ENCODE measurements at places on chromosomes 7 and 10.

- no peak for DNase-seq
These were observed 7.7 kb downstream of the PRTFDC1 start for GRCh38 chr10:24944512-24945255.

DNA sequence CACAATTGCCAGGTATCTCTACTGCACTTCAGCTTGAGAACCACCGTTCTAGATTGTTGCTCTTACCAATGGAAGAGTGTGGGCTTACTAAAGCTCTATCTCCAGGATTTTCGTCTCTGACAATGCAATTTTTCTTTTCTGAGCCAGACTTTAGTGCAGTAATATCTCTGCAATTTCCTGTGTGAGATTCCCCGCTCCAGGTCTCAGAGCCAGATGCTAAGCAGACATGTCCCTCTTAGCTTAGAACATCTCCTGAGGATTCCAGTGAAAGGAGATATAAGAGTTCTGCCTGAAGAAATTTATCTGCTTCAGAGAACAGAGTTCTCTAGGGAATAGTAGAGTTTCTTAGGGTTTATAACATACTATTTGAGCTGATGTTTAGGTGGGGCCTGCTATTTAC, 82.0 kb downstream of the SND1 start:
- no peak for DNase-seq

DNA sequence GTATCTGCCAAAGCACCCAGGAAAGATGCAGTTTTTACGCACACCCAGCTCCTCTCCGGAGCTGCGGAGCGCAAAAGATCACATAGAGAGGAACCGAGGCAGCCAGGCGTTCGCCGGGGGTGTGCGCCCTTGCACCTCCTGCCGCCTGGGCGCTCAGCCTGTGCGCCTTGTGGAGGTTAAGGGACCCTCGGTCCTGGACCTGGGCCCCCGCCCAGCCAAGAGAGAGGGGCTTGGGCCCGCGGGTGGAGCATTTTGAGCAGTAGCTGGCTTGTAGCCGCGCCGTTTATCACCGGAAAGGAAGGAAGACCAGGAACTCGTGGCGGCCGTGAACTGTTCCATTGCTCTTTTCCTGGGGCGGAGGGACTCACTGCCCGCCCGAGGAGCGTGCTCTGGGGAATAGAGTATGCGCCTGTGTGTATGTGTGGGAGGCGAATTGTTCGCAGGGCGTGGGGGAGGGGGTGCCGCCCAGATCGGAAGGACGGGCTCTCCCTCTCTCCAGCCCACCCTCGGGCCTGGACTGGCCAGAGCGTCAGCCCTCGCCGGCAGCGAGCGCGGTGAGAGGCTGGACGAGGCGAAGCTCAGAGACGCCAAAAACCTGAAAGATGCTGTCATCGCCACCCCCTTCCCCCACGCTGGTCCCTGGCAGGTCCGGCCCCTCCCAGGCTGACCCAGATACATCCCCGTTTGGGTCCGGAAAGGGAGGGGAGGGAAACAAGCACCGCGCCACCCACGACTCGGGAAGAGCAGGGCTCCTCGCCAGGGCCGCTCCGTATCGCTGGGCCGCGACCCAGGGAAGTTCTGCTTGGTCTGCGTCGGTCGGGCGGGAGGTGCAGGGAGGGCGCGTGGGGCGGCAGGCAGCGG, 1.2 kb upstream of the WNT2 start:
- no peak for DNase-seq

GRCh38 chr7:41586931-41587640, 115.8 kb downstream of the INHBA start:
- no peak for DNase-seq

DNA sequence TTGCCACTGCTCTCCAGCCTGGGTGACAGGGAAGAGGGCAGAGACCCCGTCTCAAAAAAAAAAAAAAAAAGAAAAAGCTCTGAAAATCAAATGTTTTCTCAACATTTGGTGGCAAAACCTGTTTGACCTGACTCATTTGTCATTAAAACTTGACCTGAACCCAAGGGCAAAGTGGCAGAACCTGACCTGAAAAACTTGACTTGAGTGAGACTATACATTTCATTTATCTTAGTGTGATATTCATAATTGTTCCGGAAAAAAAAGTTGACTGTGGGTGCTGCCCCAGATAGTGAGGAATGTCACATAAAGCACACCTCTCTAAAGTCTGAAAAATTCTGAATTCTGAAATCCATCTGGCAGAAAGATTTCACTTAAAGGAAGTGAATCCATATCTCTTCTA, 2.3 kb upstream of the TAX1BP1 start:
- no peak for DNase-seq

DNA sequence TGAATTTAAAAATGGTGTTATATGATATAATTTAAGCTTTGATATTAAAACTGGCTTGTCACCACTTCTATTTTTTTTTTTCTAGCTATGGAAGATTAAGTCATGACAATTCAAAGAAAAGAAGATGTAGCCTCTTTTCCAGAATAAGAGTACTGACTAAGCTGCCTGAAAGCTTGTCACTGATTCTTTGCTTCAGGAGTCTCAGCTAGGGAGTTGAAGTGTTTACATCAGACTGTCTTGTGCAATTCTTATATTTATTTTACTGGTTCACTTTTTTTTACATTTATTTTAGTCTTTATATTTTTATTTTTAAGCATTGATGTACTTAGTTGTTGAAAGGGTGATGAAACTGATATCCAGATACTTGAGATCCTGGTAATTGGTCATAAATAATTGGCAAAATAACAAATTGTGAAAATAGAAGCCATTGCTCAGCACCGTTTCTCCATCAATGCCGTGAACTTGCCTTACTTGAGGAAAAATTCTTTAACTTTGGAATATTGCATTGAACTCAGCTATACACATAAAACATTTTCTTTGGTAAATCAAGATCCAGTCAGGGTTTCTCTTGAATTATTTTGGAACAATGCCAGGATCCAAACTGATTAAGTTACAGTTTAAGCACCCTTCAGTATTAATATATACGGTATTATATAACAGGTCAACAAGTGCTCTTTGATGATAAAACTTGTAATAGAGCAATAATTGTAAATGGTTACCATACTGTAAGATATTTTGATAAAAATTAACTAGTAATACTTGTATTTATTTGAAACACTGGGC, 156.4 kb downstream of the PHTF2 start:
- DNase-seq = no peak

DNA sequence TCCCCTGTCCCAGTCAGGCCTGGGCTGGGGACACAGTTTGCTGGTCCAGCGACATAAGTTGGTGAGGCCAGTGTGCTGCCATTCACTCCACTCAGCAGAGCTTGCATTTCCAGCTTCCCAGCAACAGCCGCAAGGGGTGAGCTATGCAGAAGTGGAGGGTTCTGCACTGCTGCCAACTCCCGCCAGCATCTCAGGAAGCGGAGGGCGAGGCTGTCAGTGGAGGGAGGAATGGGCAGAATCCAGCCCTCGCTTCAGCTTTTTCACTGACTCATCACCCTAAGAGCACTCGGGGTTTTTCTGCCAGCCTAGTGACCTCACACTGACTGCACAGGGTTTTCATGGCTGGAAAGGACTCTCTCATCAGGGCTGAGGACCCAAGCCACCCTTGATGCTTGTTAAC, 625.1 kb upstream of the MKI67 start:
- DNase-seq = no peak

DNA sequence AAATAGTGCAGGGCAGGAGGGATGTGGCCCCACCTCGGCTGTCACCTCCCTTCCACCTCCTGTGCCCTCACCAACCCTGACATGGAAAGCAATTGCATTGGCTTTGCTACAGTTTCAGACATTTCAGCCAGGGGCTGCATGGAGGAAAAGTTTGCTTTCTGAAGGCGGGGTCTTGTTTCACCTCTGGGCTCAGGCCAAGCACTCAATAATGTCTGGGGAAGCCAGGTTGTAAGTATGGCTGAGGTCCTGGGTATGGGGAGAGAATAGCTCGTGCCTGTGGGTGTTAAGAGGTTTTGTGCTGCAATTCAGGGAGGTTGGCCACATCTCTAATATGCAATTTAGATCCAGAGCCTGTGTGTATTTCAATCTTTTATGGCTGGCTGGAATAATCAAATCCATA, 238.4 kb upstream of the MKI67 start:
- DNase-seq = no peak

DNA sequence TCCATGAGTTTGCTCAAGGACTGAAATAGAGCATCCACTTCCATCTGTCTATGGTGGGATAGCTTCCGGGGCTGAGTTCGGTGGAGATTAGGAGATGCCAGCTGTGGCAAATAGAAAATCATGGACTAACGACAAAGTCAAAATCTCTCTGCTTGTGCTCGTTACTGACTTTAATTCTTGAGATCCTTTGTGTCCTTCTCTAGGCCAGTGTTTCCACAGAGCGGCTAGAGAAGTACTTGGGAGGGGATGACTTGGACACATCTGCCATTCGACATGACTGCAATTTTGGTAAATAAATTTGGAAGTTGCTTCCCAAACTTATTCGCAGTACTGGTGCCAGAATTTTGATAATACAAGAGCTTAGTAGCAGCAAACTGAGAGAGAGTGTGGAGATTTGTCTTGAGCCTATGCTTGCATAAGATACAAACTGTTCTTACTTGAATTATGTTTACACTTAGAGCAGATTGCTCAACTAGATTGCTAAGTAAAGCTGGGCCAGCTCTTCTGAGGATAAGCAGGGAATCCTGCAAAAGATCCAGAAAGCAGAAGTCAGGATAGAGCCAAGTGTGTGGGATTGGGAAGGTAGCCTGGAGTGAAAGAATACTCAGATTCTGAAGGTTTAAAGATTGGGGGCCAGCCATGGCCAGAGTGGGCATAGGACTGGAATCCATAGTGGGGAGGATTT, 27.6 kb downstream of the ABCC2 start:
- no peak for DNase-seq

DNA sequence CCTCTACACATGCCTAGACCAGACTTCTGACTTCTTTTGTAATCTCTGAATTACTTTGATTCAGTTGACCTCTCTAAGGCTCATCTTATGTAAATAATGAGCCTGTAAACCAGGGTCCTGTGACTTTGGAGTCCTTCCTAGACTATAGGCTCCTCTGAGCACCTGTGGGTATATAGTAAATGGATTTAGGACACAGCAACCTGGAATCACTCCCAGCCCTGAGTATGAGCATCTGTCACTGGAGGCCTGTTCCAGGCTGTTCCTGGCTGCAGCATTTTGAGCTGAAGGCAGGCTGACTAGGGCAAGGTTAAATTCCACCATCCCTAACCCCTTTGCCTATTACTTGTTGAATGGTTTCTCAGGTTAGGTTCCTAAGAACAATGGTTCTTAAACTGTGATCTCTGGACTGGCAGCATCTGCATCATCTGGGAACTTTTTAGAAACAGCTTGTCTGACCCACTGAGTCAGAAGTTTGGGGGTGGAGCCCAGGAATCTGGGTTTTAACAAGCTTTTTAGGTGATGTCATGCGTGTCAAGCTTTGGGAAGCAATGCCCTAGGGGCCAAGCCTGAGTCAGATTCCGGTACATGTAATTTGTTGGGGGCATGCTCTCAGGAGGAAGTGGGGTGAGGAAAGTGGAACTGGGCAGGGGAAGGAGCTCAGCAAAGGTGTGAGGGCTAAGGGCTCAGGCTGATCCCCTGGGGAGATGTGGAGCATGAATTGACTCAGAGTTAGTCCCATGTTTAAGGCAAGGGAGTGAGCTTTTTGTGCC, 28.2 kb downstream of the MINDY4 start:
- DNase-seq = peak; percentile 78

DNA sequence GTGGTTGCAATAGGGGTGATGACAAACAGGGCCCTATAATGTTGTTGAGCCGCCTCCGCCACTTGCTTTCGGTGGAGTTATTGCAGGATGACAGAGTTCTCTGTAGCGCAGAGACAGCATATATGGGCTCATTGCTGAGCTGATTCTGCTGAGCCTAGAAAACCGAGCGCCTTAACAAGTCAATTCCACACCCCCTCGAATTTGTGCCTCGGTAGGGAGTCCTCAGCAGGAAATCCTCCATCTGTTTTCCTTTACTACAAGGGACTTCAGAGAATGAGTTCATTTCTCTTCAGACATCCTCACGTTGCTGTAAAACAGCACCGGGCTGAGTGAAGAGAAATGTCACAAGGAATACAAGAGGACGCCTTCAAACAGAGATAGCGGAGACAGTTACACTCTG, 90.7 kb upstream of the KIAA1217 start:
- no peak for DNase-seq

- DNase-seq = no peak
These were observed 46.5 kb upstream of the GLI3 start for GRCh38 chr7:42283553-42283952.

DNA sequence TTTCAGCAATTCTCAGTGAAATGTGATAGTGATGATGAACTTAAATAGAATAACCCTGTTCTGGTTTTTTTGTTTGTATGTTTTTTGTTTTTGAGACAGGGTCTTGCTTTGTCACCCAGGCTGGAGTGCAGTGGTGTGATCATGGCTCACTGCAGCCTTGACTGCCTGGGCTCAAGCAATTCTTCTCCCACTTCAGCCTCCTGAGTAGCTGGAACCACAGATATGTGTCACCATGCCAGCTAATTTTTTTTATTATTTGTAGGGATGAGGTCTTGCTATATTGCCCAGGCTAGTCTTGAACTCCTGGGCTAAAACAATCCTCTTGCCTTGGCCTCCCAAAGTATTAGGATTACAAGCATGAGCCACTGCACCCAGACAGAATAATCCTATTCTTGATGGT, 14.3 kb upstream of the COL17A1 start:
- no peak for DNase-seq

DNA sequence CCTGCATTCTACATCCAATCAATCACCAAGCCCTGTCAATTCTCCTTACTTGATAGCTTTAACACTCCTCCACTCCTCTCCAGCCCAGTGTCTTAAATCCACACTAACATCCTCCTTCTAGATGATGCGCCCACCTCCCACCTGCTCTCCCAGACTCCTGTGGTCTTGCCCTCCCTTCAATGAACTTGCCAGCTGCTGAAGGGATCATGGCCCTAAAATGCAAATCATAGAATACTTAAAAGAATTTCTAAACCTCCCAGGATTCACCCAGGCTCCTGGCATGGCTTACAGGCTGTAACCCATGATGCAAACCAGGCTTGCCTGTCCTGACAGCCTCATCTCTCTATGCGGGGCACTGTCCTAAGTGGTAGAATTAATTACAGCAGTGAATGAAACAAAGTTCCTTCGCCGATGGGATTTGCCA, 43.6 kb downstream of the SYPL1 start:
- DNase-seq = no peak

DNA sequence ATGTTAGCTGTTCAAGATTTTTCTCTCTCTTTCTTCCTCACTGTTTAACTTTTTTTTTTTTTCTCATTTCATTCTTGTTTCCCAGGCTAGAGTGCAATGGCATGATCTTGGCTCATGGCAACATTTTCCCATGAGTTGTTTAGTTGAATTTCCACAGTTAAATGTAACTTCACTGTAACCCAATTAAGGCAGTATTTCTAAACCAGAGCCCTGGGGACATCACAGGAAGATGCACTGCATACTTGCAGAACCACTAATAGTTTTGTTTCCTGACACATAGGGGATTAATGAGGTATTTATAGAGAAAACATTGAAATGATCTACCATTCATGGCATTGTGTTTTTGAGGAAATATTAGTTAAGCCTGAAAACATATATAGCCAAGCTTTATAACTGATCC, 795.6 kb upstream of the GHITM start:
- no peak for DNase-seq

GRCh38 chr7:13231216-13231615, 543.8 kb downstream of the ARL4A start:
- no peak for DNase-seq

- DNase-seq = no peak
These were observed 13.3 kb downstream of the SLC35G1 start for GRCh38 chr10:93907059-93907458.

All from GM18507 (cell line).